ENCODE measurements at places on chromosomes 16 and 17.
A peak's percentile ranks its signal among the peaks of the same experiment; 100 is the strongest.

- no peak for DNase-seq
Measured at GRCh38 chr16:66256919-66257318, 109.6 kb upstream of the CDH5 start.

DNA sequence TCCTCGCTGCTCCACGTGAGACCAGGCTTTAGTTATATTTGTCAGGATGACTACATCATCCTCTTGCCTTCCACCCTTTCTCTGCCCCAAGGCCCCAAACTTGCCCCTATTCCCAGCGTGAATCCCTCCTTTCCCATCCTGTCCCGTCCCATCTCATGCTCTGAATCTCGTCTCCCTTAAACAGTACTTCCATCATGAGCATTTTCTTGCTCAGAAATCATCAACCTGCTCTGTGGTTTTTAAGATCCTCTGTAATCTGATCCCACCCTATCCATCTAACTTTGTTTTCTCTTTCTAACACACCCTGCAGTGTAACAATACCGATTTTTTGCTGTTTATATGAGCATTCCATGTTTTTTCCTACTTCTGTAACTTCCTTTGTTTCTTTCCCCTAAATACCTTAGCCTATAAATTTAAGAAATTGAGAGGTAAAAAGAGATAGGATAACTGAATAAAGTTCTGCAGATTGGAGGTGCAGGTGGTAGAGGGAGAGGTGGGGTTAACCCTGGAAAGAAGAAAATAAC lies 39.7 kb downstream of the MRTFB start:
- no peak for DNase-seq

DNA sequence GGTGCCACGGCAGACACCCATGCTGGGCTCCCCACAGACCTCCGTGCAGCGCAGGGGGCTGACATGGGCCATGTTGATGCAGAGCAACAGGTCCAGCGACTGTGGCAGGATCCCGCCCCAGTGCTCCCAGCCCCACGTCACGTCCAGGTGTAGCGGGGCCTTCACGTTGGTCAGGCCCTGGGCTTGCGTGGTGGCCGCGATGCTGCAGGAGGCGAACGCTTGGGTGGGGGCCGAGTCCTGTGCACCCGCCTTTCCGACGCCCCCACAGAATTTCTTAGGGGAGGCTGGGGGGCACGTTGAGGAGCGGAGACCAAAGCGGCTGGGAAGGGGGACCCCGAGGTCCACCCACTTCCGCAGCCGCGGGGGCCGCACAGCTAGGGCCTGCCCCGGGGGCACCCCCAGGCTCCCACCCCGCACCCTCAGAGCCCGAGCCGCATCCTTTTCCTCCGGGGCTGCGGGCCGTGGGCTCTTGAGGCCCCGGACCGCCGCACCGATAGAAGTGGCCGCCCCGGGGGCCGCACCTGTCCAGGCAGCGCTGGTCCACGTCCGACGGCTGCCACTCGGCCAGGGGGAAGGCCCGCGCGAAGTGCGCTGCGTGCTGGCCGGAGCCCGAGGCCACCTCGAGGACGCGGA lies 416 bp downstream of the METTL26 start:
- DNase-seq, result peak; percentile 41

DNA sequence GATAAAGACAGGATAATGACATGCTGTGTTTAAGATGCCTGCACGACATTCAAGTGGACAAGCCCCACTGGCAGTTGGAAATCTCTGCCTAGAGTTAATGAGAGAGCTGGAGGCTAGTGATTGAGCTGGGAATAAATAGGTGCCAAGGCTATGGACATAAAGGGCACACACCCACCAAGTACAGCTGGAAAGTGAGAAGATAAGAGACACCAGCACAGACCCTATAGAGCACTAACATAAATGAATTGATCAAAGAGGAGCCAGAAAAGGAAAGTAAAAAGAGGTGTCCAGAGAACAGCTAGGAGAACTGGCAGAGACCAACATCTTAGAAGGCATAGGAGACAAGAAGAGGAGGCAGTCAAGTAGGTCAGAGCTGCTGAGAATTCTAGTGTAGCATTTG lies 101.2 kb downstream of the YPEL2 start:
- no peak for DNase-seq

GRCh38 chr16:27539120-27539519 lies 10.6 kb downstream of the GTF3C1 start:
- DNase-seq, result no peak

DNA sequence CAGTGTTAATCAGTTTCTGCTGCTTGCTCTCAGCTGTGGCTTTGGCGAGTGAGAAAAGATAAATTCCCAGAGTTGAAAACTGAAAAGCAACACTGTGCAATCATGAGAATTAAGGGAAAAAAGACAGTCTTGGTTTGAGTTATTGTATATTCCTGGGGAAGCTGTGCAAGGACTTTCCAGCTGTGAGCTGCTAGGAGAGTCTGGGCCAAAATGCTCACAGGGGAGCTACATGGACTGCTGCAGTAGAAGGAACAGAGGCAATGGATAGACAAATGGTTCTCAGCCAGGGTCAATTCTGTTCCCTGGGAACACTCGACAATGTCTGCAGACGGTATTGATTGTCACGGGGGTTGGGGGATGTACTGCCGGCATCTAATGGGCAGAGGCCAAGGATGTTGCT lies 102.0 kb upstream of the ADAMTS18 start:
- DNase-seq, result no peak

GRCh38 chr17:6070913-6071511 lies 833 bp downstream of the WSCD1 start:
- no peak for DNase-seq

GRCh38 chr17:73261952-73262675 lies 434 bp upstream of the CPSF4L start:
- DNase-seq, result no peak

- DNase-seq, result no peak
Measured at GRCh38 chr17:4648741-4649140, 7.3 kb upstream of the ALOX15 start.

DNA sequence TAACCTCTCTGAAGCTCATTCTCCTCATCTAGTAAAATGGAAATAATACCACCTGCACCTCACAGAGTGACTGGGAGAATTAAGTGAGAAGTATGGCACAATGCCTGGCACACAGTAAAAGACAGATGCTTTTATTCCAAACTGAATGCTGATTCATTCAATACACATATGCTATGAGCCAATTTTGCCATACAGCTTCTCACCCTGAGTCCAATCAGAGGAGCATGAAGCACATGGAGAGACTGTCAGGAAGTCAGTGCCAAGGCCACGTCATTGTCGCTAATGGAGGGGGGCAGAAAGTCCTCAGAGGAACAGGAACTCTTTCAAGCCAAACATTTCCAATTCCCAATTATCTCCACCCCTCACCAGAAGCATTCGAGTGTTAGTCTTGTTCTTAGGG lies 11.6 kb downstream of the MKS1 start:
- no peak for DNase-seq

- peak; percentile 56 for DNase-seq
Measured at GRCh38 chr17:42459256-42459800, 650 bp downstream of the ATP6V0A1 start.

- no peak for DNase-seq
Measured at GRCh38 chr17:40915199-40915661, 22.2 kb downstream of the KRT23 start.

DNA sequence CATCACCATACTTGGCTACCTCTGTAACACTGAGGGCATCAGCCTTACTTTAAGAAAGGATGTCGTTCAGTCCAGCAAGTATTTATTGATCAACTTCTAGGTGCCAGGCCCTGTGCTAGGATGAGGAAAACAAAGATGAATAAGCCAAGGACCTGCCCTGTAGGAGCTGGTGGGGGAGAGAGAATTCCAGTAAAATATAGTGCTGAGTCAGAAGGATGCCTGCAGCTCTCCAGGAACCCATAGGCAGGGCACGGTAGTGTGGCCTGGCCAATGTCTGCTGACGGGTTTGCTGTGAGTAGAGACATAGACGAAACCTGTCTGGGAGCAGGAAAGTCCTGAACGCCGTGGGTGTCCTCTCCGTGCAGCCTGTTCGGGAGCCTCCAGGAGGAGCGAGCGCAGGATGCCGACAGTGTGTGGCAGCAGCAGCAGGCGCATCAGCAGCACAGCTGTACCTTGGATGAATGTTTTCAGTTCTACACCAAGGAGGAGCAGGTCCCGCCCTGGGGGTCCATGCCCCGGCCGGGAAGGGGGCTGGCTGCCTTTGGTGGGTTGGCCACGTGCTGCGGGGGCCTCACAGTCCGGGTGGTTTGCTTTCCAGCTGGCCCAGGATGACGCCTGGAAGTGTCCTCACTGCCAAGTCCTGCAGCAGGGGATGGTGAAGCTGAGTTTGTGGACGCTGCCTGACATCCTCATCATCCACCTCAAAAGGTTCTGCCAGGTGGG lies 55.6 kb downstream of the USP43 start:
- no peak for DNase-seq

GRCh38 chr17:2704890-2705248 lies 6.7 kb downstream of the CLUH start:
- DNase-seq, result no peak

GRCh38 chr17:82301300-82301915 lies 16.0 kb downstream of the CD7 start:
- no peak for DNase-seq

- no peak for DNase-seq
Measured at GRCh38 chr16:14095883-14096551, 24.9 kb downstream of the MRTFB start.

GRCh38 chr16:1333149-1333812 lies at the start of gene BAIAP3:
TSS of gene BAIAP3 (plus strand) at chr16:1333645. CDS start at chr16:1338550, 4,905 bp downstream.
- peak; percentile 74 for DNase-seq

DNA sequence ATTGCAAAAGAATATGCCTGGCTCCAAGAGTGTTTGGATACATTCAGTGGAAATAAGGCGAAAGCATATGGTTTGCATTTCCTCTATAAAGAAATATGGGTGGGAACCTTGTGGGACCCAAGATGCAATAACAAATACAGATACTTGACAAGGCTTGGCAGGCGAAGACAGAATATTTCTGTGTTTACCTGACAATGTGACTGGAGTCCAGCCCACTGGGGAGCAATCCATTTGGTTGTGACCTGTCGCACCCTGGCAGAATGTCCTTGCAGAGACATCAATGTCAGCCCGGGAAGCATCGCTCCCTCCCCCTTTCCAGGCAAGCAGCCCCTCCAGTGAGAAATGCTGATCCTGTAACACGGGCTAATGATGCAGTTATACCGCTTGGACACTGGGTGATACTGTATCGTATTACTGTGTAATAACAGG lies 296.6 kb downstream of the MAF start:
- no peak for DNase-seq

- peak; percentile 97 for DNase-seq
Measured at GRCh38 chr16:5071681-5072333, at the start of gene ALG1. TSS of gene ALG1 (plus strand) at chr16:5071843. CDS start at chr16:5071850, 7 bp downstream.

DNA sequence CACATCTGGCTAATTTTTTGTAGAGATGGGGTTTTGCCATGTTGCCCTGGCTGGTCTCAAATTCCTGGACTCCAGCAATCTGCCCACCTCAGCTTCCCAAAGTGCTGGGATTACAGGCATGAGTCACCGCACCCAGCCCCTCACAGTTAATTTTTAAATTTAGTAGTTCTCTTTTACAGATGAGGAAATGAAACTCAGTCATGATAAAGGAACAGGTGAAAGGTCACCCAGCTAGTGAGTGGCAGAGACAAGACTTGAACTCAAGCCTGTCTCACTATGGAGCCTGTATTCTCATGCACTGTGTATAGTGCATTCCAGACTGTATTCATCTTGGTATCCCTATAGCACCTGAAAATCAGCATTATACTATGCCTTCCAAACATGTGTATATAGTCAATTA lies 77.1 kb upstream of the WSB1 start:
- no peak for DNase-seq

- DNase-seq, result no peak
Measured at GRCh38 chr16:14483819-14484385, 146.2 kb downstream of the PARN start.

GRCh38 chr17:79843474-79843815 lies 4.2 kb upstream of the CBX4 start:
- DNase-seq, result no peak

DNA sequence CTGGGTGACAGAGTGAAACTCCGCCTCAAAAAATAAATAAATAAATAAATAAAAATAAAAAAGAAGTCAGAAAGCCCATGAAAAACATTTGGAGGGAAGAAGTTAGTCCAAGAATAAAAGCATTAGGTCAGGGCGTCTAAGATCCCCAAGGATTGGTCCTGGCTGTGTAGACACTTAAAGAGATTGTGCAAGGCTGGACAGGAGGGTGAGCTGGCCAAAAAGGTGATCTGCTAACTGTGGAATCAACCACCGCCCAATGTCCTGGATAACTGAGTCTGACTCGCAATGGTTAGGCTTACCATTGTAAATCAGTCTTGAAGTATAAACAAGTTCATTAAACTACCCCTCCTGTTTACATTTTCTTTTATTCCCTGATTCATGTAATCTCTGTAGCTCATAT lies 8.8 kb upstream of the ABCA8 start:
- DNase-seq, result no peak

- DNase-seq, result peak; percentile 68
Measured at GRCh38 chr17:33725675-33726271, 432.7 kb upstream of the ASIC2 start.

- peak; percentile 69 for DNase-seq
Measured at GRCh38 chr17:47291242-47291873, 32.4 kb upstream of the EFCAB13 start.

DNA sequence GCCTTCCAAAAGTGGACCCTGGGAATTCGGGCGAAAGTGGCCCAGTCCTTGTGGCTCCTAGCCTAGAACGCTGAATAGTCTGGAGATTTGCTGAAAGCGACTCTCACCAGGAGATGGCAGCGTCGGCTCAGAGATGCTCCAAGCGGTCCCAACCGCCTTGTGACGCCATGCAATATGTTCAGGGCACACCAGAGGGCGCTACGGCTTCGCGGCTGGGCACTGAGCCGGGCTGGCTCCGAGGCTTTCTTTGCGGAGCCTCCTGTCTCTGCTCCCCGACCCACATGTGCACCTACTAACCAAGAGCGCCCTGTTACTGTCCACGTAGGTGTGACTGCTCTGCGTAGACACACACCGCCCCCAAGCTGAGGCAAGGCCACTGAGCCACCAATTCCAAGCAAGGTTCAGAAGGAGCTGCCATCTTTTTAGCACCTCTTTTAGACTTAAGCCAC lies 36.9 kb downstream of the SYCE1L start:
- peak; percentile 83 for DNase-seq

DNA sequence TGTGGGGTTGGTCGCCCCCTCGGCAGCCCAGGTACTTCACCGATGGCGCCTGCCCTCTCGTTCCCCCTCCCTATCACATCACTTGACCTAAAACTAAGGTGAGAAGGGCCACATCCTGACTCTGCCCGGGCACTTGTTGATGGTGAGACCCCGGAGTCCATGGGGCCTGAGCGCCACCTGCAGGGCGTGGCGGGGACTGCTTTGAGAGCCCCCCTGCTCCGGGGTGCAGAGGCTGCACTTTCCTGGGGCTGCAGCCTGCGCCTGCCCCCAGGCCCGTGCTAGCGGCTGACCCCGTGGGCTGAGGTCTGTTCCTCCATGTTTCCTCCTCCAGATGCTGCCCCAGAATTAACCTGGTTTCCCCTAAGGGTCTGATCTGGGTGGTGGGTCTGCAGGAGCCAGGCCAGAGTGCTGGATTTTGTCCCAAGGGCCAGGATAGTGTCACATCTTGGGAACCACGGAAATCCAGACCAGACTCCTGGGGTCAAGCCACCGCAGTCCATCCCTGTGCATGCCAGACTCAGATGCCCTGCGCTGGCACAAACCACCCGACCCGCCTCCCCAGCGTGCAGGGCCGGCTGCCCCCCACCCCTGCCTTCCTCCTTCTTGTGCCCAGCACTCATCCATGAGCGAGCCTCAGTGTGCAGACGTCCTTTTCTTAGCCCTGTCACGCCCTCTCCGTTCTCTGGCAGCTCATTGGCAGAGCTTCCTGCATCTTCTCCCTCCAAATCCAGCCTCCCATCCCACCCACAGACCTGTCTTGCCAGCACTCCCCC lies 2.7 kb downstream of the NDUFAF8 start:
- DNase-seq, result peak; percentile 78

GRCh38 chr17:45022655-45023339 lies 28.6 kb downstream of the DCAKD start:
- no peak for DNase-seq

- DNase-seq, result no peak
Measured at GRCh38 chr17:52298881-52299280, 140.4 kb upstream of the CA10 start.
